Neural progenitor cell (in vitro differentiated cells): ENCODE measurements at places on chromosomes 6 and 20. TPM values are rescaled to one million over a fixed set of nuclear protein-coding genes. Genes with fewer than 3 reads are reported as not detected.

SCRT2 gene
- total RNA-seq, result not detected in 2 replicates

PHIP gene
- 80.0 and 129 TPM in 2 replicates for total RNA-seq

VGLL2 gene
- not detected in 2 replicates for total RNA-seq

PSMB1 gene
- total RNA-seq, result 300 and 420 TPM in 2 replicates

ENPP4 gene
- 13.1 and 22.9 TPM in 2 replicates for total RNA-seq

ITPR3 gene
- total RNA-seq, result 1.5 and 3.4 TPM in 2 replicates

BHLHE23 gene
- 0.22 TPM in 1 of 2 replicates, not detected in the other for total RNA-seq
